ENCODE measurements at places on chromosomes 7 and 10.

GRCh38 chr10:61084493-61084892, 140.5 kb upstream of the RHOBTB1 start:
- DNase-seq = no peak

DNA sequence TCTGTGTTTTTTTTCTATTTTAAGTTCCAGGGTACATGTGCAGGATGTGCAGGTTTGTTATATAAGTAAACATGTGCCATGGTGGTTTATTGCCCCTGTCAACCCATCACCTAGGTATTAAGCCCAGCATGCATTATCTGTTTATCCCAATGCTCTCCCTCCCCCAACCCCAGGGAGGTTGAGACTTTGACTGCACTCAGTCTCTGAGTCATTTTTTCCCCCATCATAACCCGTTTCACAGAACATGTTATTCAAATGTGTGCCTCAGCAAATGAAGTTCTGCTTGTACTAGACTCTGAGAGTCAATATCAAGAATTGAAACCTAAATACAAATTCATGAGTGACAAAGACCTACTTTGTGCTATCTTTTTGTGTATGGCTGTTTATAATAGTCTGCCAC, 70.0 kb upstream of the CYP26C1 start:
- no peak for DNase-seq

DNA sequence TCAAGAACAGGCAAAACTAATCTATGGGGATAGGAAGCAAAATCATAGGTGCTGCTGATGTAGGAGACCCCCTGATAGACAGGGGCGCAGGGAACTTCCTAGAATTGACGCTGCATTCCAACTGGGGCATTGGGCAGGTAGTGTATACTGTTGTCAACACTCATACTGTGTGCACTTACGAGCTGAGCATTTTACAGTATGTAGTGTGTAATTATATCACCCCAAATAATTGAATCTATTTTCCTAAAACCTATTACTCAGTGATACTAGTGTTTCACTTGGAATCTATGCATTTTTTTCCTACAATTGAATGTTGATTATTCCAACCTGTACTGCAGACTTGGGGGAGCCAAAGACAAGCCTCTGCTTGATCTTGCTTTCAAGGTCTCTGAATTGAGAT, 207.0 kb upstream of the PRKCQ start:
- DNase-seq = no peak

- DNase-seq = no peak
These were observed 64.4 kb downstream of the ITGB8 start for GRCh38 chr7:20395104-20395503.

DNA sequence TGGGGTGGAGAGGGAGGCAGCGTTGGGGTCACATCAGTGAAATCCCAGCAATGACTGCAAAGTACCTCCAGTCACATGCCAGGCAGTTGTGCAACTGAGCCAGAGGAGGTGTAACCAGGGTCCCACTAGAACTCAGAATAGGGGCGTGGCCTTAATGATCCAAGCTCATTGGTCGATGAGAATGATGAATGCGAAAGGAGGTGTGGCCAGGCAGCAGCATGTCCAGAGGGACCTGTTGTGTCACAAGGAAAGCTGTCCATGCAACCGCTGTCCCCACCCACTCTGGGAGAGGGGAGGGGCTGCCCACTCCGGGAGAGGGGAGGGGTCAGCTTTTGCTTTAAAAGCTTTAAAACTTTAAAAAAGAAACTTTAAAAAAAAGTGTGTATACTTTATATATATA, 25.3 kb upstream of the MTPAP start:
- DNase-seq = no peak

GRCh38 chr7:117129521-117129955, 176.2 kb downstream of the ST7 start:
- no peak for DNase-seq

DNA sequence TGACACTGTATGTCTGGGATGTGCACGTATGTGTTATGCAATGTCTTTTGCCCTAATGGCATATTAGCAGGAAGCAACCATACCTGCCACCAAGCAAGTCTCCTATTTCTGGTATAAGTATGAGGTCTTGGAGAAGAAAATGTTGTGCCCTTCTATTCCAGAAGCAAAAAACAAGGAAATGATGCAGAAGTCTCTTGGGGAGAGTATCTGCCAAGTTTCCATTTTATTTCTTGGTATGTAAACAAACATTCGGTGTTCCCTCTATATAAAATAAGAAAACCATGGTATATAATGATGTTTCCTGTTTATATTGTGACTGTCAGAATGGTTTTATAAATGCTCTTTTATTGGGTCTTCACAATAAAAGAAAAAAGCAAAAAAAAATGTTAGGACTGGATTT, 19.3 kb upstream of the MYO3A start:
- no peak for DNase-seq

DNA sequence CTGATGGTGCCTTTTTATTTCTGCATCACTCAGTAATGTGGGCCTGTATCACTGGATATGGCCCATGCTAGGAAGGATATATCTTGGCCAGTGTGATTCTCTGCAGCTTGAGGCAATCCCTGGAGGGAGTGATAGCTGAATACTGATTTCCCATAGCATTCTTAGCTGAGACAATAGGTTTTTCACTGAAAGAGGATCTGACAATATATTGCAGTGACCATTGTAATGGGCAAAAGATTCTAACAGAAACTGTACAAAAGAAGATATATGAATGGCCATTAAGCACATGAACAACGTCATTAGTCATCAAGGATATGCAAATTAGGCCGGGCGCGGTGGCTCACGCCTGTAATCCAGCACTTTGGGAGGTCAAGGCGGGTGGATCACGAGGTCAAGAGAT, 117.8 kb downstream of the KAT6B start:
- DNase-seq = no peak

DNA sequence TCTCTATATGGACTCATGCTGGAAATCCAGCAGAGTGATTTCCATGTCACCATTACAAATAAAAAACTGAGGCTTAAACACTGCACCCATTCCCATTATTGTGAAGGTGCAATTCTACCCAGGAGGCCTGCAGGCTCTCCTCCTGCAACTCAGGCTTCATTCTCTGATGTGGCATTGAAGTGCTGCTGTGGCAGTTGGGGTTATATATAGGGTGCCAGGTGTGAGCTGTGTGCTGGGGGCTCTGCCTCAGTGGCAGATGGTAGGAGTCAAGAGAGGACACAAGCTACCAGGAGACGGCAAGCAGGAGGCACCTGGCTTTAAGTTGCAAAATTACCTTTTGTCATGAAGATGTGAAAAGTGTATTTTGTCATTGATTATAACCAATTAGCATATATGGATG, 21.3 kb downstream of the ZNF107 start:
- DNase-seq = no peak

- DNase-seq = no peak
These were observed 120.9 kb upstream of the KCTD7 start for GRCh38 chr7:66507764-66508296.

DNA sequence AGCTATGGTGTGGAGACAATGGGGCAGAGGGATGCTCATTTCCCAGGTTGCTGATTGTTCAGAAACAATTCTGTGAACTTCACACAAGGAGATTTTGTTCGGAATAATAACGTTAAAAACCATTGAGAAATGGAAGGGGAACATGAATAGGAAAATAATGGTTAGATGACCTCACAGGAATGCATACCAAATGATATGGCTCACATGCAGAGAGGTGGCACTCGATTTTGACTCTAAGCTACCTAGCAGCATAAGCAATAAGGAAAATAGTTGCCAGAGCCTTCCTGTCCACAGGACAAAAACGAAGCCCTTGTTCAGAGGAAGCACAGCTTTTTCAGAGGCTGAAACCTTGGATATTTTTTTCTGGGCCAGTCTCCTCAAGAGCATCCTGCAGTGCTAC, 293.1 kb downstream of the ZEB1 start:
- DNase-seq = no peak

- no peak for DNase-seq
These were observed 16.3 kb downstream of the ARHGAP12 start for GRCh38 chr10:31912289-31912688.

DNA sequence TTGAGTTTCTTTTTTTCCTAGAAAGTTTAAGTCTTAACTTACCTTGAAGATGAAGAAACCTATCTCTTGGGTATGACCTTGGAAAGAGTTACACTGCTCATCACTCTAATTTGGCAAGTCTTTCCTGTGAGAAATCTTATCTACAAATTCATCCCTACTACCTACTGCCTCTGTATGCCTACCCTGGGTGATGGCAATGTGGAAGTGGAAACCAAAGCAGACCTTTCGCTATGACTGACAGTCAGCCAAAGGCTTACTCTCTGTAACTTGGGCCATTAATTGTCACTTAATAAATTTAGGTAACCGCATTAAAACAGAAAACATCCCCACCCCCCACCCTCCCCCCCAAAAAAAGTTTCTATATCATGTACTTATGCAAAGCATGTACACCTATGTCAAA, 103.9 kb downstream of the CNOT4 start:
- no peak for DNase-seq

GRCh38 chr10:123136806-123137642, 1.3 kb downstream of the HMX3 start:
- no peak for DNase-seq

- DNase-seq = no peak
These were observed 9.7 kb downstream of the CUZD1 start for GRCh38 chr10:122835908-122836307.

GRCh38 chr10:111986079-111986478, 197.5 kb downstream of the GPAM start:
- no peak for DNase-seq

- DNase-seq = no peak
These were observed 179.2 kb upstream of the MBL2 start for GRCh38 chr10:52951824-52952223.

DNA sequence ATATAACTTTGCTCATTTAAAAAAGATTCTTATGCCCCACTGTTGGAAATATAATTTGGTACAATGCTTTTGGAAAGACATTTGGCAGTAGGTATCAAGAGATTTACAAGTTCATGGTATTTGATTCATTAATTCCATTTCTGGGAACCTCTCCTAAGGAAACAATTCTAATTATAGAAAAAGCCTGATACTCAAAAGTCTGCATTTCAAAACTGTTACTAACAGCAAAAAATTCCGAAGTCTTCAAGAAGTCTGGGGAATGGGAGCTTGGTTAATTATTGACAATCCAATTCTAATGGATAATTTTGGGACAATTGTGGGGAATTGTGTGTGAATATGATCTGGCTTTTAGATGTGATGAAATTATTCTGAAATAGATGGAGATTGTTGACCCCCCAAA, 59.6 kb downstream of the HDAC9 start:
- DNase-seq = no peak

GRCh38 chr10:7484456-7485243, 73.8 kb upstream of the SFMBT2 start:
- DNase-seq = no peak

DNA sequence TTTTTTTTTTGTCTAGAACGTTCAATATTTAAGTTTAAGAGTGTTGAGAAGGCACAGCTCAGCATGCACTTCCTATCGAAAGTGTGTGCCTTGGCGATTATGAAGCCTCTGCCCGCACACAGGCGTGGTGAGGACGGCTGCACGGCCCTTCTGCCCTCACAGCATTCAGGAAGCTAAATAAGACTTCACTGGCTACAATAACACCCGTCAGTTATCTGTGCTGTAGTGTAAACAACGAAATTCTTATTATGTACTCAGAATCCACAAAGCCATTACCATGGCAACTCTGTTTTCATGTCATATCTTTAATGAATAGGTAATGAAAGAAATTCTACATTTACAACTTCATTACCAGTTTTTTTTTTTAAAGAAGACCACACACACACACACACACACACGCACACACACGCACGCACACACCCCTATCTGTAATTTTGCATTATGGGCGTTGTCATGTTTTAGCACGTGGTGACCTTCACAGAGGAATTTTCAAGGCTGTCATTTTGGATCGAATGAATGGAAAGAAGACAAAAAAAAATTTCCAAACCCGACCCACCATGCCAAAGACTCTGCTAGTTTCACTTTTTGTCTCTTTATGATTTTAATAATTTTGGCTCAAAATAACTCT, 254.8 kb upstream of the CTBP2 start:
- no peak for DNase-seq

- no peak for DNase-seq
These were observed 54.0 kb downstream of the RAPGEF5 start for GRCh38 chr7:22302951-22303423.

DNA sequence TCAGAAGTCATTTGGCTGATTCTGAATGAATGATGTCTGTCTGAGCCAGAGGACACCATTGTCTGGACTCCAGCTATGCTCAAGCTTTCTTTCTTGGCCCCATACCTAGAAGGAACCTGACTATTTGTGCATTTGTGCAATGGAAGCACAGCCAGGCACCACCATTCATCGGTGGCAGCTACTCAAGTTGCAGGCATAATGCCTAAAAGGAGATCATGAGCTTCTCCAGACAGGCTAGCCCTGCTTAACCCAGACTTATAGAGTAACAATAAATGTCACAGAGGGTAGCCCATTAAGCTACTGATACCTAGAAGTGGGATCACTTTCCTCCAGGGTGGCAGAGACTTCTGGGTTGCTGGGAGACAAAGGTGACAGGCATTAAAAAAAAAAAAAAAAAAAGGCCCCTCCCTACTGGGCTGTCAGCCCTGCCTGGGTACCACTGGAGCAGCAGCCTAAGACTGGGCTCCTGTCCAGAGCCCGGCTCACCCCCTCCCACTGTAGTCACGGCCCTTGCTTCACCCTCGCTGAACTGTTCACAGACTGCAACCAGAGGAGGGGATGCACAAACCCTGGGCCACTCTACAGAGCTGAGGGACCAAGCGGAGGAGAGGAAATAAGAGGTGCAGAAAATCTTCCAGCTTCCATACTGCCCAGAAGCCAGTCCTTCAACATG, 75.4 kb upstream of the ATP6V0A4 start:
- no peak for DNase-seq

GRCh38 chr10:61841338-61841875, 60.1 kb upstream of the ARID5B start:
- DNase-seq = no peak

GRCh38 chr7:120733143-120733542, 124.8 kb downstream of the TSPAN12 start:
- DNase-seq = no peak

DNA sequence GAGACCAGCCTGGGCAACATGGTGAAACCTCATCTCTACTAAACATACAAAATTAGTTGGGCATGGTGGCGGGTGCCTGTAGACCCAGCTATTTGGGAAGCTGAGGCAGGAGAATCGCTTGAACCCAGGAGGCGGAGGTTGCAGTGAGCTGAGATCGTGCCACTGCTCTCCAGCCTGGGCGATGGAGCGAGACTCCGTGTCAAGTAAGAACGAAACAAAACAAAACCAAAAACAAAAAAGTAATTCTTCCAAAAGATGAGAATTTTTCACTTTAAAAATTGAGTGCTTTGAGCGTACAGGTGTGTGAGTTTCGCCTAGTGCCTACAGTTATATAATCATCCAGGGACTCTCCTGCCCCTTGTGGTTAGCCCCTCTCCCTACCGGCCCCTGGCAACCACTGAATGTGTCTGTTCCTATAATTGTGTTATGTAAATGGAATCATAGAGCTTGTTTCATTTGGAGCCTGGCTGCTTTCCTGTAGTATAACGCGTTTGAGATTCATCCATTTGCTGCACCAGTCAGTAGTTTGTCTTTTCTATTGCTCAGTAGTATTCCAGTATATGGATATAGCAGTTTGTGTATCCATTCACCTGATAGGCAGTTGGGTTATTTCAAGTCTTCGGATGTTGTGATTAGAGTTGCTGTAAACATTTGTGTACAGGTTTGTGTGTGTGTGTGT, 80.0 kb downstream of the RBM33 start:
- DNase-seq = no peak

- no peak for DNase-seq
These were observed 174.3 kb upstream of the FAM3C start for GRCh38 chr7:121570365-121570764.

GRCh38 chr10:59346321-59346720, 16.0 kb downstream of the FAM13C start:
- no peak for DNase-seq

GRCh38 chr7:151167197-151167961, at the start of gene GBX1:
TSS of gene GBX1 (minus strand) at chr7:151167694. CDS start at chr7:151167548, 146 bp downstream.
- DNase-seq = no peak
